ENCODE measurements at places on chromosomes 11 and 22.

- no peak for DNase-seq
These were observed 504 bp upstream of the ASCC2 start for GRCh38 chr22:29838599-29838956.

DNA sequence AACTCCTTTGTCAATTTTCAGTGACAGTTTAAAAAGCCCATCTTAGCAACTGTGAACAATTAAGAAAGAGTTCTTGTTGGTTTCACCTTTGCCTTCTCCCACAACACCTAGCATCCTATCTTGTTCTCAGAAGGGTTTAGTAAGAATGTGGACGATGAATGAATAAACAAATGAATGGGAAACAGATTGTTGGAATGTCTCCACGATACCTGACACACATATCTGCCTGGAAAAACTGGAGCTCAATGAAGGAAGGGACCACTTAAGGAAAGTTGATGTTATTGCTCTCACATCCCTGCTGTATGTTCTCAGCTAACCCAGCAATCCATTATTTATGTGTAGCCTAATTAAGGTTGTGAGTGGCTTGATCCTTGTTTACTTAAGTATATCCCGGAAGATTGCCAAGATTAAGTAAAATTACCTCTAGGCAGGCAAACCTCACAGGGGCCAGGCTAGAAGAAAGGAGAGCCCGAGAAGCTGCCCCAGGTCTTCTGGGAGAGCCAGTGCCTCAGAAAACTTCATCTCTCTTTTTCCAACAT lies 286.4 kb downstream of the NXPE2 start:
- DNase-seq = no peak

DNA sequence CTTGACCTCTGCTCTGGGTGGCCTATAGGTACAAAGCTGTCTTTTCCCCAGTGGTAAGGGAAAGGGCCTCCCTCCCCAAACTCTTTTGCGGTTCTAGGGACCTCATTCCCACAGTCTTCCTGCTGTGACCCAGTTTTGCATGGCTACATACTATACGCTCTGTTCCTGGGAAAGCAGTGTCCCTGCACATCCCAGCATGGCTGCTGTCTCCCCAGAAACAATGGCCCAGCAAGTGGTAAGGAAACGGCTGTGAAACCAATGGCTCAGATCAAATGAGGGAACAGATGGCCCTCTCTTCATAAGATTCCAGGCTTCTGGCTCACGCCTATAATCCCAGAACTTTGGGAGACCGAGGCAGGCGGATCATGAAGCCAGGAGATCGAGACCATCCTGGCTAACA lies 41.1 kb downstream of the RPL27A start:
- no peak for DNase-seq

GRCh38 chr22:20567371-20567847 lies 60.0 kb downstream of the MED15 start:
- DNase-seq = no peak

- peak; percentile 17 for DNase-seq
These were observed 728 bp downstream of the CTTN start for GRCh38 chr11:70398834-70399680.

GRCh38 chr22:21623648-21623970 lies 6.2 kb downstream of the YDJC start:
- DNase-seq = no peak

DNA sequence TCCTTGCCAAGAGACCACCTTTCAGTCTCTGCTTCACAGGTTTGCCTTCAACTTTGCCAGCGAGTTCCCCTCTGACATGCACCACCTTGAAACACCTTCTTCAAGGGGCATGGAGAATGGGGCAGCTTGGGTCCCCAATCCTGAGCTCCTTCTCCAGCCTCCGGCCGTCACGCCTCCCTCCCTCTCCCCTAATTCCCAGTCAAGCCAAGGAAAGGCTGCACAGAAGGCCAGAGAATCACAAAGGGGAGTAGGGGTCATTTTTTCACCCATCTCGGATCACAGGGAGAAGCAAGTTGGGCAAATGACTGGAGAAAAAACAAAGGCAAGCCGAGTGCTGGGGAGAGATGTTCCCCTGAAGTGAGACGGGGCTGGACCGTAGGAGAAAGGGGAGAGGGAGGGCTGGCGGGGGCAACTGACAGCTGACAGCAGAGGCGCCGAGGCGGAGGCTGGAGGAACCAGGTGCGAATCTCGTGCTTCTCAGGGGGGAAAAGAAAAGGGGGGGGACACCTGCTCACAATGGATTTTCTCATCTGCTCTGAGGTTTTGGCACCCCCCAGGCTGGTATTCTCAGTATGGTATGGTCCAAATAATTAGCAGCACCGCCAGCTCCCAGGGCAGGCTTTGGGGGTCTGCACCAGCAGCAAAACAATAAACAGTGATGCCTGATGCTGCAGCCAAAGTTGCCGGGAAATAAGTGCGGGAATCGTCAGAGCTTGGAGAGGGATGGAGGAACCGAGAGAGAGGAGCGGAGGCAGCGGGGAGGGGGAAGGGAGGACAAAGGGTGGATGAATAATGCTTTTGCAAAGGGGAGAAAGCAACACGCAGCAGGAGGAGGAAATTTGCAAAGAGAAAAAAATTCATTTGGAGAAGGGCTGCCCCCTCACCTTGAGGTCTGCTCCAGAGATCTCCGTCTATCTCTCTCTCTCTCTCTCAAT lies 644 bp downstream of the YPEL4 start:
- DNase-seq = no peak

DNA sequence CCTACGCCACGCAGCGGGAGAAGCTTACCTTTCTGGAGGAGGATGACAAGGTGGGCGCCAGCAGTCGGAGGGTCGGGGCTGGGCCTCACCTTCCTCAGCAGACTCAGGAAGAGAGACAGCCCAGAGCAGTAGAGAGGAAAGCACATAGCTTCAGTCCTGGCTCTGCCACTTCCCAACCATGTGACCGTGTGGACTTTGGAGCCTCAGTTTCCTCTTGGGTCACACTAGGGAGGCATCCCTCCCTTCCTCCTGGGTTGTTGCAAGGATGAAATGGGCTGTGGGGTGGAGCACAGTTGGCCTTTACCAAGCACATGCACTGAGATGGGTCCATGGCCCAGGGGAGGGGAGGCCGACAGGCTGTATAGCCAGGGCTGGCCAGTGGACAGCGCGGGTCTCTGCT lies 12.9 kb downstream of the DPP3 start:
- DNase-seq = peak; percentile 88

DNA sequence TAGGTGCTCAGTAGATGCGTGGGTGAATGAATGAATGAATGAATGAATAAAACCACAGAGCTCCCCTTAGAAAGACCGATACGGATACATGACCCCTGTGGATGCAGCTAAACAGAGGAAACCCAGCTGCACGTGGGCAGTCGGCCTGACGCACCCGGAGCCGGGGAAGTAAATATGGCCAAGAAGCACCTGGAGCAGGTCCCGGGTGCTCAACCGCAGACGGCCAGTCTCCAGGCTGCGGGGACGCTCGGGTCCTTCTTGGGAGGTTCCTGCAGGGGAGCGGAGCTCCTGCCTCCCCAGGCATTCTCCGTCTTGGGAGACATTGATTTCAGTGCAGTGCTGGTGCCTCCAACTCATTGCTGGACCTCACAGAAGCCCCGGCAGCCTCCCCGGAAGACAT lies 11.7 kb upstream of the TPCN2 start:
- no peak for DNase-seq

DNA sequence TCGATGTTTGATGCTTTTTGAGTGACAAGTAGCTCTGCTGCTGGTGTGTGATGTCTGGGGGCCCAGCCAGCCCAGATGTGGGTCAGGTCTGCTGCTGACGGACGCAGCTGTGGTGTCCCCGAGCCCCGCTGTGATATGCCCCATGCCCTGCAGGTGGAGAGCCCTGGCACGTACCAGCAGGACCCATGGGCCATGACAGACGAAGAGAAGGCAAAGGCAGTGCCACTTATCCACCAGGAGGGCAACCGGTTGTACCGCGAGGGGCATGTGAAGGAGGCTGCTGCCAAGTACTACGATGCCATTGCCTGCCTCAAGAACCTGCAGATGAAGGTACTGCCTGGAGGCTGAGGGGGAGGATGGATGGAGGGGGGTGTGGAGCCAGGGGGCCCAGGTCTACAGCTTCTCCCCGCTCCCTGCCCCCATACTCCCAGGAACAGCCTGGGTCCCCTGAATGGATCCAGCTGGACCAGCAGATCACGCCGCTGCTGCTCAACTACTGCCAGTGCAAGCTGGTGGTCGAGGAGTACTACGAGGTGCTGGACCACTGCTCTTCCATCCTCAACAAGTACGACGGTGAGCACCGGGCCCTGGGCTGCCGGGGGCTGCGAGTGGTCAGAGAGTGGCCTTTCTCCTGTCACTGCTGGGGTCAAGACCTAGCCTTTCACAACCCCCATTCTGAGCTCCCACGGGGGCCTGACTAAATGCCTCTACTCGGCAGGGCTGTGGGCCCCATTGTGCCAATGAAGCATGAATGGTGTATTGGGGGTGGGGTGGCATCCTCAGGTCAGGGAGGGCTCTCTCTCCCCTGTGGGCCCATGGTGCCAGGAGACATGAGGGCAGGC lies 7.3 kb downstream of the AIP start:
- no peak for DNase-seq

DNA sequence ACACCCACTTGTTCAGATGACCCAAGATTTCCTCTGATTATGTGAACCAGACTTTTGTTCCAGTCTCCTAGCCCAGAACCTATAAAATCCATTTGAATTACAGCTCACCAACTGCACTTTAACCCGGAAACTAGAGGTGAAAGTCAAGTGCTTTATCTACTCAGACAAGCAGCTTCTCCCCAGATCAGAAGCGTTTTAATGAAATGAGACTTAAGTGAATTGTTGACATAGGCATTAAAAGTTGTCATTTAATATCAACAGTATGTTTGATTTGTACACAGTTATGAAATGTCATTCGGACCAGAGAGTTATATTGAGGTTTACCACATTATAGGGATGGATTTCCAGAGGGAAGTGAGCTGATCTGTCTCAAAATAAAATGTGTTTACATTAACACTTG lies 52.0 kb downstream of the CADM1 start:
- peak; percentile 13 for DNase-seq

DNA sequence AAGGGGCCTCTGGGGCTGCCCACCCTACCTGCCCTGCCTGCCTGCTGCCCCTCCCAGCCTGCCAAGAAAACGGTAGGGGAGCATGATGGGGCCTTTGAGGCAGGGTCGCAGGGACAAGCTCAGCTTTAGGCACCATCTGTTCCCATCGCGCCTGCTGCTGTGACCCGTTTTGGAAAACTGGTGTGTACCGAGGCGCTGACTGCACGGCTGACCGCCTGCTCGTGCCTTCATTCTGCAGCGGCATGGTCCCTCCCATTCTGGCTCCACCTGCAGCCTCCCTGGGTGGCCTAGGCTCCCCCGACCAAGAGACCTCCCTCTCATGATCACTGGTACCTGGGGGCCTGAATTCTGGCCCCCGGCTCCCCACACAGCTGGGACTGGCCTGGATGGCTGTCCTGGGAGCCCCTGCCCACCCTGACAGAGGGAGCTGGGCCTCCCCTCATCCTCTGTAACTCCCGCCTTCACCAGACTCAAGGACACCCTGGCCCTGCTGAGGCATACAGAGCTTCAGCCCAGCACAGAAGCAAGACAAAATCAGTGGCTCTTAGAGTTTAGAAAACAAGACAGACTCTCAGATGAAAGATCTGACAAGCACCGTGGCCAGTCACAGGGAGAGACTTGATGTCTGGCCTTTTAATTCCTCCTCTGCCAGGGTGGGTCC lies 6.5 kb upstream of the MYRF start:
- DNase-seq = no peak

DNA sequence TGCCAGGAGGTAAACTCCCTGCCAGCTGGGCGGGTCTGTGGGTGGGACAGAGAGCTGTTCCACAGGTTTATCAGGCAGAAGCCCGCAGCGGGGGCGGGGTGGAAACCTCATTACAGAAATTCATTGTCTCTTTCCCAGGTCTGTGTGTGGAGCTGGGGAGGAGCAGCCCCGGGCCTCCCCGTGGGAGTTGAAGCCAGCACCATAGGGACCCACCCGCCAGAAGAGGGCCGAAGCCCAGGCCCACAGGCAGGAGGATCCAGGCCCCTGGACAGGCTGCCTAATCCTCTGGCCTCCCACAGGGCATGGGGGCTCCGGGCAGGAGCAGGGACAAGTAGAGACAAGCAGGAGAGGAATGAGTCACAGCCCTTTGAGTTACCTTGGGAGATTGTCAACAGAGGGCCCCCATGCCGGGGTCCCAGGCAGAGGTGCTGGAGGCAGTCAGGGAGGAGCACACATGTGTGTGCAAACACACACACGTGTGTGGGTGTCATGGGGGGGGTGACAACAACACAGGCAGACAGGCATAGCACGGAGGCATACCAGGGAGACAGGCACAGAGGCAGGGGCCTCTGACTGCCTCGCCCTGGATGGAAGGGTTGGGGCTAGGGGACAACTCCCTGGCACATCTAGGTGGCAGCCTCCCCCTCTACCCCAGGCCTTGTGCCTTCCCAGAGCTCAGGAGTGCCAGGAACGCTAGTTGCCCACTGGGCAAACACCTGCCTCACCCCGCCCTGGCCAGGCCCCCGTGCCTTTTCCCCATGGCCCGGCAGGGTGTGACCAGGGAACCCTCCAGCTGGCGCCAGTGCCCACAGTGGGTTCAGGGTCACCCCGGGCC lies 1.4 kb downstream of the CDC42BPG start:
- peak; percentile 80 for DNase-seq

DNA sequence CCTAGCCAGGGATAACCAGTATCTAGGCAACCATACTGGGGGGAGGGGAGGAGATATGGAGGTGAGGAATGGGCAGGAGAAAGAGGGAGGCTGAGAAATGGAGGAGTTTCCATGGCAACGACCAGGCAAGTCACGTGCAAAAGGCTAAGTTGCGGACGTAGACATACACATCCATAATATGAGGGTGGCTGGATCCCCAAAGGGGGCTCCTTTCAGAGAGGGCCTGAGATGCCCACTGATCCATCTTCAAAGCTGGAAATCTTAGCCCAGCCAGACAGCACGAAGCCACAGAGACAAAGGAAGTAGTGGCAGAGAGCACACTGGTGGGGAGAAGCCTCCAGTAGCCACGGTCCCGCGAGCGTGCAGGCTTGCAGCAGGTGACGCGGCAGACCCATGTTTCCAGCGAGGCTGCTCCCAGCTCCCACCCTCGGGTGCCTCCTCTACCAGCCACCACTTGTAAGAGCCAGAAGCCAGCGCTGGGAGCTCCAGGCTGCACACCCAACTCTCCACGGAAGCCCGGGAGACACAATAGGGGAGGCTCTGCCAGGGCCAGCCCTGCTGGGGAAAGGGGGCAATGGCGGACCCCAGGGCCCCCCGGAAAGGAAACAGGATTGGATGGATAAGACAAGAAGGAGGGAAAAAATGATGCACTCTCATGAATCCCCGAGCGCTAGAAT lies 938 bp downstream of the FXYD6 start:
- peak; percentile 41 for DNase-seq

Measured in large intestine (tissue), 12 donors.